GM12892 (cell line): ENCODE measurements at places on chromosomes 2 and 18.

GRCh38 chr2:9085353-9085752, 81.9 kb upstream of the MBOAT2 start:
- DNase-seq: no peak

GRCh38 chr18:5167831-5168230, 29.2 kb downstream of the AKAIN1 start:
- no peak for DNase-seq

DNA sequence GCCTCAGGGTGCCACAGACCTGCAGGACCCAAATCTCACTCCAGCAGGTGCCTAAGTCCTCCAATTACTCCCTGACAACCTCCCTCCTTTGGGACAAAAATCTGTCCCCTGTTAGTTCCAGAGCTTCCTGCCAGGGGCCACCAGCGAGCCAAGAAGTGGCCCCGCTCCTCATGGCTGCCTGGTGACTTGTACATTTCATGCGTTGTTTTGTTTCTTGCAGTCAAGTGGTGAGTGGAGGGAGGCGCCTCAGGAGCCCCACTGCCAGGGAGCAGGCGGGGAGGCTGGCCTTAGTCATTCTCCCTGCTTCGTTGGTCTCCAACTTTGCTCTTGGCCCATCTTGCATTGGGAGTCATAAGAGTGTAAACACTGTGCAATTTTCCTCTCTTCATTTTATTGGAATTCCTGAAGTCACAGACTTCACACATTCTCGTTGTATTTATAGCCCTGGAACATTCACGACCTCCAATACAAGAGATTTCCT, 81.3 kb downstream of the KCNF1 start:
- DNase-seq: no peak

- DNase-seq: no peak
Measured at GRCh38 chr18:56888978-56889377, 237.8 kb downstream of the WDR7 start.
